ENCODE measurements at places on chromosomes 5 and 9.

- DNase-seq, result no peak
These were observed 731.8 kb upstream of the RGMB start for GRCh38 chr5:98041661-98042060.

GRCh38 chr5:173271419-173271818, 36.4 kb upstream of the NKX2-5 start:
- peak; percentile 22 for DNase-seq

DNA sequence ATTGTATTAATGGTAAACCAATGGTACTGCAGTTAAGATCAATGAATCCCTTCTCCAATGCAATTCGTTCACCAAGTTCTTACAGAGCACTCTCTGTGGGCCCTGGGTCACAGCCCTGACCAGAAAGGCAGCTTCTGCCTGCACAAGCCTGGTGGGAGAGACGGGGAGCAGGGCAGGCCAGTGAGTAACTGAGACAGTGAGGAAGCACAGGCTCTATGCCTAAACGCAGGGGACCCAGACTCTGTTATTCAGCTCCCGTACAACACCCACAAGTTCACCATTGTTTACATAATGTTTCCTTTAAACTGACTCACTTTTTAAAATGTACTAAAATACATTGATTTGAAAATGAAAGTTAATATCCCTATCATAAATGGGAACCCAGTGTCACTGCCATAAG, 40.5 kb upstream of the CTSL start:
- no peak for DNase-seq

DNA sequence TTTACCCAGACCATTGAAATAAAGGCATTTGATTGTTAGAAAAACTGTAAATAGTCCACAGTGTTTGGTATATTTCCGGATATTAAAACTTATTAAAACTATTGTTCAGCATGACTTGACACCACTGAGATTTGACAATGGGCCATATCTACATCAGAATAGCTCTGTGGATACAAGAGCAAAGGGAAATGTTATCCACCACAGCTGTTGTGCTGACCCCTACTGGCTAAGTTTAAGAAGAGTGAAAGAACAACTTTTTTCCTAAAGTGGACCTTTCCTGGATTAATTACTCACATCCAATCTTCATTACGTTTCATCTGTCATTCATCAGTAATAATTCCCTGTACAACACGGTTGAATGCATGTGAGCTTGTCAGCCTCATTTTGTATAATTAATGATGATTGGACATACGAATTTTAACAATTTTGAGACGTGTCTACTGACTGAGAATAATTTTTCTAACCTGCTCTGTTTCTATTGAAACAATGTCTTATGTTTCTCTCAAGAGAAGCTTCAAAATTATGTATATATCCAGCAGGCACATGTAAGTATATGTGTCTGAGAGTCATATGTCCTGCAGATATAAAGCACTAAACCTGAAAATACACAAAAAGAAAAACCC, 1952.6 kb downstream of the MAT2B start:
- DNase-seq, result no peak

DNA sequence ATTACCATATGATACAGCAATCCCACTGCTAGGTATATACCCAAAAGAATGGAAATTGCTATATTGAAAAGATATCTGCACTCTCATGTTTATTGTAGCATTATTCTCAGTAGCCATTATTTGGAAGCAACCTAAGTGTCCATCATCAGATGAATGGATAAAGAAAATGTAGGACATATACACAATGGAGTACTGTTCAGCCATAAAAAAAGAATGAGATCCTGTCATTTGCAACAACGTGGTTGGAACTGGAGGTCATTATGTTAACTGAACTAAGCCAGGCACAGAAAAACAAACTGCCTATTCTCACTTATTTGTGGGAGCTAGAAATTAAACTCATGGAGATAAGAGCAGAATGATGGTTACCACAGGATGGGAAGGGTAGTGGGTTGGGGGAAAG, 63.1 kb upstream of the TTC23L start:
- no peak for DNase-seq

DNA sequence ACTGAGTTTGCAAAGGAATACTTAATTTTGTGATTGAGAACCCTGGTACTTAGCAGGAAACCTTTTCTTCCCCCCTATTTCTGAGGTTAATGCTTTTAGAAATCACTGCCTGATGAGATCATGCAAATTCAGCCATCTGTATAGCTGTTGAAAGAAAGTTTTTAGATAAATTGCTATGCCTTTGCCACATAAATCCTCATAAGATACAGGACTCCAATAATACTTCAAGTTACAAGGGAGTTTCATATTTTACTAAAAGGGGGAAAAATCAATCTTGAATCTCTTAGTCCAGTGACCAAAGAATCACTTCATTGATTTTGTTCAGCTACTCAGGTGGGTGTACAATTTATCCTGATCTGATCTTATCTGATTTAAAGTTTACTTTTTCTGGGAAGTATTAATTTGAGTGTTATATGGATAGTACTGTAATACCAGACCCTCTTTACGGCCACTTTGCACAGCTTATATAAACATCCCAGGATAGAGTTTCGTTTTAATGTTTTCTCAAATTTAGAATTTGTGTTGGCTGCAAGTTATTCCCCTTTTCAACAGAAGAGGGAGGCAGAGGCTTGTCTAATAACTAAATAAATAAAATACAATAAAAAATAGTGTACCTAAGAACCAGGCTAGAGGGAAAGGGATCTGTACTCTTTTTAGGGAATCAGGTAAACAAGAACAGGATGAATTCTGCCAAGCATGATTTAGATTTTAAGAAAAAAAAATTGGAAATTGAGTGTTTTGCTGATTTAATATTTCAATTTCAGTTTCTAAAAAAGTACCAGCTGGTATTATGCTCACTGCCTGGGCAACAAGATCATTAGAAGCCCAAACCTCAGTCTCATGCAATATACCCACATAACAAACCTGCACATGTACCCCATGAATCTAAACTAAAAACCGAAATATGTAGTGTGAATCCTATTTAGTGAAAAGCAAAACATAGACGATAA, 69.1 kb downstream of the PSAT1 start:
- DNase-seq, result no peak

DNA sequence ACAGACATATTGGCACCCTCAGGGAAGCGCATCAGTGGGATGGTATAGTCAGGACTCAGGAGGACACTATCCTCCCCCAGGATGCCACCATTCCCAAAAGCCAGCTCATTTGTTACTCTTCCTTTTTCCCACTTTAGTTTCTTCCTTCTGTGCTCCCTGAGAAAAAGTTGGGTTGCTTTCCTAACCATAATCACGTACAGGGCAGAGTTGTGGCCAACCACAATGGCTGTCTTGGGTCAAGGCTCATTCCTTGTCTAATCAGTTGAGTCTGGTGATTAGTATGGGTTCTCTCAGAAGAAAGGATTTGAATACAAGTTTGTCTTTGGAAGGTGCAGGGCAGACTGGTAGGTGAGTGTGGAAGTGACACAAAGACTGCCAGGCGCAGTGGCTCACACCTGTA, 26.6 kb upstream of the ATP6V1G1 start:
- no peak for DNase-seq

DNA sequence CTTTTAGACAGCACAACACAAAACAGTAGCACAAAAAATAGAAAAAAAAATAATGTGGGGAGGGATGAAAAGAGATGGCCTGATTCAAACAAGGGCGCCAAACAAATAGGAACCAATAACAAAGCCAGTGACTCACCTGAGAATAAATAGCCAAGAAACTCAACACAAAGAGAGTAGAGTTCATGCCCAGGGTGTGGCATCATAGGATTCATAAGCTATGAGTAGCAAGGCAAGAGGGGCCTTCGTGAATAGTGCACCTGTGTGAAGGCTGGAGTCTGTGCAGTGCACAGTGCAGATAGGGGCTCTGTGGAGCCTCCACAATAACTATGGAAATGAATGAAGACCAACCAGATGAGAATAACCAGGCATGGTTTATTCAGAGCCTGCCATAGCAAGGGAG, 541.7 kb downstream of the SPOCK1 start:
- DNase-seq, result no peak
